ENCODE measurements at places on chromosomes 2 and 18.

DNA sequence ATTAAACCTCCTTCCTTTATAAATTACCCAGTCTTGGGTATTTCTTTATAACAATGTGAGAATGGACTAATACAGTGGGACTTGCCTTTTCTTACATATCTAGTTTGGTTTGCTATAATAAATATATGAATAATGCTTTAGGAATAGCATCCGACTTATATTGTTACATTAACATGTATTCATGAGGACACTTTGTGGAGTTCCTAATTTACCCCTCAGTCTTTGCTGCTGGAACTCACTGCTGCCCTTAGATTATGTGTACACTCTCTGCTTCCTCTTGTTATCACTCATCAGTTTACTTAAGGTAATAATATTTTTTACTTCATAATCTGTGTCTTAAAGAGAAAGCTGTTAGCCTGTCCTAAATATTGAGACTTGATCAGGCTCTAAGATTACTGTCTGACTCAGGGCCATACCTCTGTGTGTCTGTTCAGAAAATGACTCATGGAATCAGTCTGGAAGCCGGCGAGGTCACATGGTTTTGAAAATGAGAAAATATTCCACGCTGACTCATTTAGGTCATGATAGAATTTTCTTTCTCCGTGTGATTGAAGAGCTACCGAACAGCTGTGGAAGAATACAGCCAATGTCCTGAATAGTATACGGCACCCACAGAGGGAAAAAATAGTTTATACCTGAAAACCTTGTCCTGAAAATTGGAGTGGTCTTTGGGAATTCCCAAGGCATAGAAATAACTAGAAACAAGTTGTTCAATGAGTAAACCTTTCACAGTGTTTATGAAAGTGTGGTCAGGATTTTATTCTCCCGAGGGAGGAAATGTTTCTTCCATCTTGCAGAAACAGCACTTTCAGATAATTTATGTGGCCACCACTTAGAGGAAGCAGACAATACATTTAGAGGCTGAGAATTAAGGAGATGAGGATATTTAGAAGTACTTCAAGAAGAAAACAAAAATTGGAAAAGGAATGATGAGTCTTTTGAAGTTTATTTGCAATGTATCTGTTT is 156.4 kb downstream of the DSEL start:
- no peak for DNase-seq

GRCh38 chr2:71253476-71253875 is 26.6 kb upstream of the PAIP2B start:
- DNase-seq: no peak

- DNase-seq: no peak
Measured at GRCh38 chr18:59657012-59657411, 40.2 kb downstream of the CCBE1 start.

- no peak for DNase-seq
Measured at GRCh38 chr2:144376460-144376859, 143.5 kb downstream of the ZEB2 start.

DNA sequence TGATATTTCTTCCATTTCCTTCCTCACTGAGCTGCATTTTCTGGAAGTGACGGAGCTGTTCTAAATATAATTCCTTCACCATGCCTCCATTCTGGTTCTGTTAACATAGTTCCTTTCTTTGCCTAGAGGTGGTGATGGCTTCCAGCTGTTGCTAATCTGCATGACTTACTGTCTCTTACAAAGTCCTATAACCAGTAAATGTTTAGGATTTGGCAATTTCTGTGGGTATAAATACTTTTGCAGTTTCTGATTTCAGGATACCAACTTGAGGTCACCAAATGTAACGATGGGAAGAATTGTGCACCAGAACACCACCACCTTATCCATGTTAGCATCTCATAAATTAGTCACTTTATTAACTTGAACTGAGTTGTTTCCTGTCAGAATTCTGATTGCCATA is 101.7 kb upstream of the FN1 start:
- no peak for DNase-seq

DNA sequence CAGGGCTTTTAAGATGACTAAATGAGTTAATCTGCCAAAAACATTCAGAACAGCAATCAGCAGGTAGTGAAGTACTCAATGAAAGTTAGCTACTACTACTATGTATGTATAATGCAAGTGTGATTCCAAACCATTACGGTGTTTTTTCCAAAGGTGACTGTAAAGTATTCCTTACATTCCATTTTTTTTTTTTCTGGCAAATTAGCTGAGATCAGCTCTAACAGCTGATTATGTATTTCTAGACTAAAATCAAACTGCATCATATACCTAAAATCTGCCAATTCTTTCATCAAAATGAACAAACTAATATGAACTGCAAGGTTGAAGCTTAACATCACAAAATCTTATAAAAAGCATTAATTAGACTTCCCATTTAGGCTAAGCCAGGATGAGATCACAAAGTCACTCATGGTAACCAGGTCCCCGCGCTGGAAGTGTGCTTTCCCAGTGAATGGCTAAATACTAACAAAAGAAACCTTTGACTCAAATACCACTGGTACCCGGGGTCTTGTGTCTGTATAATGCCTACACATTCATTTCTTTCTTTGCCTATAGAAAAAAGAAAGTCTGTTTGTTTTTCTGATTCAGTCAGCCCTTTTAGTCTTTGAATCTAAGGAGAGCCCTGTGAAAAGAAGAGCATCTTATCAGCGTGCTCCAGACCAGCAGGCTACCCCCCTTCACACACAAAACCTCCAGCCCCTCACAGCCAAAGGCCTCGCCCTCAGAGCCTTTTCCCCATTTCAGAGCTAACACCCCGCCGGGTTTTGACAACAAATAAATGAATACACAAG is 88.3 kb downstream of the RBMS1 start:
- DNase-seq: no peak
